GM04504 (cell line): ENCODE measurements at places on chromosomes 13 and 19.

DNA sequence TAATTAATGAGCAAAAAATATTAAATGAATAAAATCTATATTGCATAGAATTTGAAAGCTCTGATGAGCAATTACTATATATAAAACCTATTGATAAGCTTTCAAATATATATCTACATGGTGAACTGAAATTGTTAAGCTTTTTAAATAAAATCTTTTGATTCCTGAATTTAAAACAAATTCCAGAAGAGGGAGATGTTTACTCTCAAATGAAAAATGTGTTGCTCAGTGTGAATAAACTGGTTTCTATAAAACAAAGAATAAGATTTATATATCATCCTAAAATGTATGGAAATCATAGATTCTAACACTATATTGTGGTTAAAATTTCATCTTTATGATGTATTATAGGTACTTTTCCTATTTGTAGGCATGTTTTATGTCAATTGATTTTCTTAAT, 171.5 kb upstream of the SLITRK6 start:
- DNase-seq: no peak

DNA sequence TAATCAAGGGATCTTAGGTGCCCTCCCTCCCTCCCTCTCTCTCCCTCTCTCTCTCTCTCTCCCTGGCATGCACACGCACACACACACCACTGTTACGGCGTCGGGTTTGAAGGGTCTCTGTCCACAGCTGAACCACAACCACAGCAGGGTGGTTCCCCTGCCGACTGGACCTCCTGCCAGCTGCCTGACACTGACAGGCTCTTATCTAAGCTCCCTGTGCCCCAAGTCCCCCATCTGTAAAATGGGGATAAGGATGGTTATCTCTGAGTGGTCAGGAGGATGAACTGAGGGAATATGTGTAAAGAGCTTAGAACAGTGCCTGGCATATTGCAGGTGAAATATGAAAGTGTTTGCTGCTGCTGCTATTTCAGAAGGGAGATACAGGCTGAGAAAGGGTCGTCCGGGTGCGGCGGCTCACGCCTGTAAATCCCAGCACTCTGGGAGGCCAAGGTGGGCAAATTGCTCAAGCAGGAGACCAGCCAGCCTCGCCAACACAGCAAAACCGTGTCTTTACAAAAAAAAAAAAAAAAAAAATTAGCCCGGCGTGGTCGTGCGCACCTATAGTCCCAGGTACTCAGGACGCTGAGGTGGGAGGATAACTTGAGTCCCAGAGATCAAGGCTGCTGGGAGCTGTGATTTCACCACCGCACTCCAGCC, 852 bp upstream of the SHISA7 start:
- DNase-seq: no peak

- no peak for DNase-seq
Observed at GRCh38 chr13:84873951-84874350, 925.3 kb downstream of the SLITRK6 start.

- no peak for DNase-seq
Observed at GRCh38 chr19:18701250-18701608, 17.7 kb downstream of the CRTC1 start.

GRCh38 chr13:94657167-94657566, 55.2 kb downstream of the SOX21 start:
- no peak for DNase-seq

DNA sequence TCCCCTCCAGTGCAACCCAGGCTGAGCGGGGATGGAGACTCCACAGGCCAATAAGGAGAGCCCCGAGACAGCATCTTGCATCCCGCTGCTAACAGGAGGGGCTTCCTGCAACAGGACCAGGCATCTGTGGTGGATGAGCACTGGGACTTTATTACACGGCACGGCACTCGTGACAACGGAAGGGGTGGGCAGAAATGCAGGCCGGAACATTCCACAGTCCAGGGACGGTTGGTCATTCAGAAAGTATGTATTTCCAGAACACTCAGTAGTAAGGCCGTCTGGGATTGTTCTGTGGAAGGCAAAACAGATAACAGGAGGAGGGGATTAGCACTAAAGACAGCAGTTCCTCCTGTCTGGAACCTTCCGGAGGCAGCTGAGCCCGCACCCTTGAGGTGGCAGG, 3.3 kb upstream of the TM6SF2 start:
- no peak for DNase-seq

GRCh38 chr13:112969692-112970338, 801 bp downstream of the MCF2L start:
- no peak for DNase-seq
